ENCODE measurements at places on chromosomes 12 and 14.

DNA sequence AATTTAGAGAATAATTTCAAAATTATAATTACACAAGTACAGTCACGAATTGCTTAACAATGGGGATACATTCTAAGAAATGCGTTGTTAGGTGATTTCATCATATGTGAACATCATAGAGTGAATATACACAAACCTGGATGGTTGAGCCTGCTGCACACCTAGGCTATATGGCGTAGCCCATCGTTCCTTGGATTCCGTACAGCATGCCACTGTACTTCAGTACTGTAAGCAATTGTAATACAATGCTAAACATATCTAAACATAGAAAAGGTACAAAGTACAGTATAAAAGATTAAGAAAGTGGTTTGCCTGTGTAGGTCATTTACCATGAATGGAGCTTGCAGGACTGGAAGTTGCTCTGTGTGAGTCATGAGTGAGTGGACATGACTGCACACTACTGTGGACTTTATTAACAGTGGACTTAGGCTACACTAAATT is 286.2 kb downstream of the CACNA1C start:
- no peak for DNase-seq

GRCh38 chr14:39102265-39102968 is 618 bp downstream of the SEC23A start:
- no peak for DNase-seq

DNA sequence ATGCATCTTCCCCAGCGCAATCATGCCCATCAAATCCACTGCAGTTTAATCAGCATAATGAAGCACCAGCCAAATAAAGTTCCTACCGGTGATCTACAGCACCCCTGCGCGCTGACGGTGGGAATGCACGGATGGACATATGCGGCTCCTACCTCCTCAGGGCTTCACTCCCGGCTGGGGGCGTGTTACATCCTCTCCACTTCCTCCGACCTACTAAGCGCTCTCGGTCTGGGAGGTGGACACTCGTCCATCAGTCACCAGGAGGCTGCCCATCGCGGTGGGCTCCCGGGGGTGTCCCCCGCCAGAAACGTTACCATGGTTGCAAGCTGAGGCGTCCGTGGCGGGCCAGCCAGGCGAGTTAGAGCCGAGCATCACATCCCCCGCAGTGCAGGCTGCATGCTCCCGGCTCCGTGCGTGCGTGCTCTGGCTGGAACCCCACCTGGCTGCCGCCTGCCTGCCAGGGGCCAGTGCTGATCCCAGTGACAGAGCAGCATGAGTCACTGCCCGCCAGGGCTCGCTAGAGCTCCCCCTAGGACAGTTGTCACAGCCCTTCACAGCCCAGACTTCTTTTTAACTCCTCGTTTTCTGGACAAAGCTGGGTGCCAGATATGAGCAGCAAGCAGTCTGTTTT is 73.0 kb downstream of the CIT start:
- no peak for DNase-seq

DNA sequence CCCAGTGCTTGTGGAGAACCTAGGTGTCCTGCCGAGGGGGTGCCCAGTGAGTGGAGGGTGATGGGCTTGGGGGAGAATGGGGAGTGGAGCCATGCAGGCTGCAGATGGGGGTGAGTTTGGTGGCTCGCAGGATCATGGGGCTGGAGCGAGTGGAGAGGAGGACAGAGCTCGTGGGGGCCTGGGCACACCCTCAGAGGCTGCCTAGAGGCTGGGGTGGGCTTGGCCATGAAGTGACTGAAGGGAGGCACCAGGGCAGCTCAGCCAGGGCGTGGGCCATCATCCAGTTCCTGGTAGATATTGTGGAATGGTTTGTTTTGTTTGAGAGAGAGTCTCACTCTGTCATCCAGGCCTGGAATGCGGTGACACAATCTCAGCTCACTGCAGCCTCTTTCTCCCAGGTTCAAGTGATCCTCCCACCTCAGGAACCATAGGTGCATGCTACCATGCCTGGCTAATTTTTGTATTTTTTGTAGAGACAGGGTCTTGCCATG is 43.4 kb upstream of the AMN start:
- DNase-seq, result no peak

- no peak for DNase-seq
These were observed 90.6 kb upstream of the PWP1 start for GRCh38 chr12:107594995-107595394.

GRCh38 chr12:23472329-23472971 is 477.0 kb downstream of the SOX5 start:
- no peak for DNase-seq

- DNase-seq, result no peak
These were observed 5.3 kb downstream of the GYS2 start for GRCh38 chr12:21599143-21599999.

DNA sequence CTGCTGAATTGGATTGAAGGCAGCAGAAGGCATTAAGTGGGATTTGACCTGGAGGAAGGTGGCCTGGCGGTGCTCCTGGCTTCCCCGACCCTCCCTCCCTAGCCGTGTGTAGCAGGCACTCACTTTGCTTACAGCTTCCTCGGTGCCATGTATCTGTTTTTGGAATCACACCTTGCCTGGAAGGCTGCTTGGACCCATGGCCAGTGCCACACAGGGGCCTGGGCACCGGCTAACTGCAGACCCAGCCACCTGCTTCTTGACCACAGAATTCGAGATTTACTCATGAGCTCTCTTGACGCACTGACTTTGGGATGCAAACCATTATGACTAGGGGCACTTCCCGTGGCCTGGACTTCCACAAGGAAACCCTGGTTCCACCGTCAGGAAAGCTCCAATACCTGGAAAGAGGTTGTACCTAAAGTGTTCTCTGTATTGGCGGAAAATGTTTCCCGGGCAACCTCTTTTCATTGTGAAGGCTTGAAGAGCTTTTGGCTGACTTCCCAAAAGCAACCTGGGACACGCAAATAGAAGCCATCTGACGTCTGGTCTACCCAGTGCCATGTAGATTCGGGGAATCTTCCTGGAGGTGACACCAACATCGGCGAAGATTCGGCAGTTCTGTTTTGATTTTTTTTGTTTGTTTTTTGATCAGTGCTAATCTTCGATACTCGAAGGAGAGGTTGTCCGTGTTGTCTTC is 125.6 kb upstream of the RTL1 start:
- DNase-seq, result no peak

DNA sequence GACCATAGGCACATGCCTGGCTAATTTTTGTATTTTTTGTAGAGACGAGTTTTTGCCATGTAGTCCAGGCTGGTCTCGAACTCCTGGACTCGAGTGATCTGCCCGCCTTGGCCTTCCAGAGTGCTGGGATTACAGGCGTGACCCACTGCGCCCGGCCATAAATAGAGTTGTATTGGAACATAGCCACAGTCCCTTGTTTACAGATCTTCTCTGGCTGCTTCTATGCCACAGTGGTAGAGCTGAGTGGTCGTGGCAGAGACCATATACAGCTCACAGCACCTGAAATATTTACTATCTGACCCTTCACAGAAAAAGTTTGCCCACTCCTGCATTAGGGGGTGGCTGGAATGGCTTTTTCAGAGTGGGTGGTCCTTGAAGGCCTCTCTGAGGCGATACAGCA is 28.0 kb upstream of the TSPAN9 start:
- DNase-seq, result no peak

DNA sequence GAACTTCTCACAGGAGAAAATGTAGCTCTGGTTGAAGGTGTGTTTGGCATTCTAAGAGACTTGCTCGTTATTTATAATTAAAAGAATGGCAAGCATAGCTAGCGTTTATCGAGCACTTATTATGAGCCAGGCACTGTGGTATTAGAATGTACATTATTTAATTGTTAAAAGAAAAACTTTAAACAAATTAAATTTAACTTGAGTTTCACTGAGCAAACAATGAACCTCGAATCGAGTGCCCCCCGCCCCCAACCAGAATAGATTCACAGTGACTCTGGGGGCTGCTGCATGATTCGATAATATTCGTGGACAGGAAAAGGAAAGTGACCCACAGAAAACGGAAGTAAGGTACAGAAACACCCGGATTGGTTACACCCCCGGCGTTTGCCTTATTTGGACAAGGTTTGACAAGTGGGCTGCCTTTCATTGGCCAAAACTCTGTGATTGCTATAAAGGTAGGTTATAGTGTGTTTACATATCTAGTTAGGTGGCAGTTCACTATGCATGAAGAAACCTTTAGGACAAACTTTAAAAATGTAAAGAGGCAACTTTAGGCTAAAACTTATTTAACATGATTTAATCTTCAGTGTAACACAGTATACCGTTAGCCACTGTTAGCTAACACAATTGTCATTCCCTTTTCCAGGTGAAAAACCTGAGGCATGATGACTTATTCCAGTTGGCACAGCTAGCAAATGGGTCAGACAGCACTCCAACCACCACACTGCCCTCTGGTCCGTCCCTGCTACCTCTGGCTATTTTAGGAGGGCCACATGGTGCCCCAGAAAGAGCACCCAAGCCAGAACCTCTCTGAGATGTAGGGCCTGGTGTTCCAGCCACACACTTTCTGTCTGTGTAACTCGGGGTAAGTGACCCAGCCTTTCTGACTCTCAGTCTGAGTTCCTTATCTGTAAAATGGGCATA is 7.1 kb downstream of the SCNN1A start:
- no peak for DNase-seq

DNA sequence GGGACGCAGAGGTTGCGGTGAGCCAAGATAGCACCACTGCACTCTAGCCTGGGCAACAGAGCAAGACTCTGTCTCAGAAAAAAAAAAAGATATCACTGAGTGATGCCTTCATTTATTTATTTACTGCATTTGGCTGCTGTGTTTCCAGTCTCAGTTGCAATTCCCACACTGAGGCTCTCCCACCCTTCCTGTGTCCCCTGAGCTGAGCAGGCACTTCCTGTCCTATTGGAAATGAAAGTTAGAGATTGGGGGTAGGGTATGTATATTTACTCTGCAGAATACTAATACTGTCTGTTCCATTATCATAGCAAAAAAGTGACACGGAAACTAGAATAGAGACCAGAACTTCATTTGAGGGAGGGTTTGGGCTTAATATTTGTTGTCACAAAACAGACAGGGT is 1.6 kb upstream of the RBMS2 start:
- no peak for DNase-seq

- DNase-seq, result peak; percentile 57
These were observed 47.8 kb upstream of the RERG start for GRCh38 chr12:15268927-15269552.

DNA sequence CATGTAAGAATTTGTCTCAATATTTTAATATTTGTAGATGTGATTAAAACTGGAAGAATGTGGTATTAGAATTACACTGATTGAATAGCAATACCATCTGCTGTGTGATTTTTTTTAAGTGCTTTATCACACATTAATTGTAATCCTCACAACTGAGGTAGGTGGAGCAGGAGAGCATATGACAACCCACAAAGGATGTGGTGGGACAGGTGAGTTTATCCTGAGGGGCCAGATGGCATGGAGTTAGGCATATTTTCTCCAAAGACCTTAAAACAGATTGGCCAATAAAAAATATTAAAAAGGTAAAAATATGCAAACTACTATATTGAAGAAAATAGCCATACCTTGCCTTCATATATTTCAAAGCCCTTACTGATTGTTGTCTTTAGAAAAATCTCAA is 7.8 kb downstream of the LRRC10 start:
- no peak for DNase-seq

DNA sequence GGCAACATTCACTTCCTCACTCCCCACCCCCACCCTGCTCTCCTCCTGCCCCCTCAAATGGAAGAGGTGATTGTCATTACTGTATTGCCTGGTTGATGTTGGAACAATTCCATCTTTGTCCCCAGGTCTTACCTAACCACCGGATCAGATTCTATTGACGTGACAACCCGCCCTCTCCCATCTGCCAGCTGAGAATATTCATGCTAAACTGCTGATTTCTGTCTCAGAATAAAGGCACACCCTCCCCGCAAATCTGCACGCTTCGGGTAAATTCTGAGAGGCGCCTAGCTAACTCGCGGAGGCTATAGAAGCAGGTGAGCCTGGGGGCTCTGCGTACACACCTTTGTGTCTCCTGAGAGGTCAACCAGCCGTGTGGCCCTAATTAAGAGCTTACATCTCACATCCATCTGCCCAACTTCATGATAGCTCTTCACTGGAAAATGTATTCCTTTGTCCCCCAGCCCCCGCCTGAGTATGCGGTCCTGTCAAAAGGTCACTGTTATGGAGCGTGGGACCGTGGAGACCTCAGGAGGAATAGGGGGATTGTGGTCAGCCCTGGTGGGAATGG is 1054.3 kb downstream of the VRK1 start:
- DNase-seq, result peak; percentile 92

GRCh38 chr12:89801284-89801683 is 92.6 kb upstream of the ATP2B1 start:
- DNase-seq, result no peak

GRCh38 chr12:5348491-5348890 is 83.4 kb upstream of the NTF3 start:
- no peak for DNase-seq

DNA sequence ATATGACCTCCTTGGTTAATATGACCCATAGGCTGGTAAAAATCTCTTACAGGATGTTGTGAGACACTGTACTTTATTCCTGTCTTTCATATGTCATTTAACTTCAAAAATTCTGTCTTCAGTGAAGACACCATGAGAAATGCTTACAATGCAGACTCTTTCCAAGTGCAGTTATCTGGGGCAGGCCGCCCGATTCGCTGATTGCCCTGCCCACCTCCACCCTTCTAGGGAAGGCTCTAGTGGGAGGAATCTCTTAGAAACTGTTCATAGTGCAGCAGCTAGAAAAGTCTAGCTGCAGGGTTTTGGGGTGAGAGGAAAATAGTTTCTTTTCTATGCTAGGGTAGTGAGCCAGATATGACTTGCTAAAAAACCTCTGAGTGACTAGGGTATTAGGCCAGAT is 15.0 kb upstream of the CIPC start:
- no peak for DNase-seq

DNA sequence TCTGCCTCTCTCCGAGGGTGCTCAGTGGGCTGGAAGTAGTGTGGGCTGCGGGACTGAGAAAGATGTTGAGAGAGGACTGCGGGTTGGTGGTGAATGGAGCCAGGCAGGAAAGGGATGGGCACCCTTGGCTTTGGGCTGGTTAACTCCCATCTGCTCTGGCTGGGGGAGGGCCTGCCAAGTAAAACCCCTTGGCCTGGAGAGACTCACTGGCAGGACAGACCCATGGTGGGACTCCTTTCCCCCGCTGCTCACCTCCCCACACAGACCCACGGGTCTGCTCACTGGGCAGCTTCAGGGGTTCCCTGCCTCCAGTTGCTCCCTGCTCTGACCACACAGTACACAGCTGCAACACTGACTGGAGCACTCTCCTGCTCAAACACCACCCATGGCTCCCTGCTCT is 54.1 kb downstream of the KRT80 start:
- DNase-seq, result no peak

DNA sequence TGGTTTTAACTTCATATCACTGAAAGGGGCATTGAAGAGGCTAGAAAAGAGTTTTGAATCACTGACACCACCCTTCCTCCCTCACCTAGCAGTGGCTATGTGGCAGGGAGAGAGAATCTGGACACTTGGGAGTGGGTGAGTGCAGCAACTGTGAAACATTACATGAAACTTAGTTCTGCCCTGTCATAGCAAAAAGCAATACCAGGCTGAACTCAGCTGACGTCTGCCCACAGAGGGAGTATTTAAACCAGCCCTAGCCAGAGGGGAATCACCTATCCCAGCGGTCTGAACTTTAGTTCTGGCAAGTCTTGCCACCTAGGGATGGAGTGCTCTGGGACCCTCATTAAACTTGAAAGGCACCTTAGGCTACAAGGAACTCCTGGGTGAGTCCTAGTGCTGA is 20.7 kb upstream of the UNC79 start:
- DNase-seq, result no peak

Data from NCI-H187 treated with DMSO at 0.1 percent for 48 hours (cell line).